NCI-H2107 (cell line): ENCODE measurements at places on chromosomes 12 and 14.

GRCh38 chr14:101472518-101472849 lies 88.8 kb upstream of the DIO3 start:
- DNase-seq: no peak

DNA sequence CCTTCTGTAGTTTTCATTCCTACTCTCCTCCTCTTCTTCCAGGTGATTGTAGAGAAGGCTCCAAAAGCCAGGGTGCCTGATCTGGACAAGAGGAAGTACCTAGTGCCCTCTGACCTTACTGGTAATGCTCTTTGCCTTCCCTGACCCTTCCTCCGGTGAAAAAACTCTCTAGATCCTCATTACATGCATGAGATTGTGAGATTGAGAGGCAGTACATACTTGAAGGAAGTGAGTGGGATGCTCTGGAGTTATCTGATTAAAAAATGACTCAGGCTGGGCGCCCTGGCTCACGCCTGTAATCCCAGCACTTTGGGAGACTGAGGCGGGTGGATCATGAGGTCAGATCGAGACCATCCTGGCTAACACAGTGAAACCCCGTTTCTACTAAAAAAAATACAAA lies 5.3 kb downstream of the GABARAPL1 start:
- DNase-seq: no peak

DNA sequence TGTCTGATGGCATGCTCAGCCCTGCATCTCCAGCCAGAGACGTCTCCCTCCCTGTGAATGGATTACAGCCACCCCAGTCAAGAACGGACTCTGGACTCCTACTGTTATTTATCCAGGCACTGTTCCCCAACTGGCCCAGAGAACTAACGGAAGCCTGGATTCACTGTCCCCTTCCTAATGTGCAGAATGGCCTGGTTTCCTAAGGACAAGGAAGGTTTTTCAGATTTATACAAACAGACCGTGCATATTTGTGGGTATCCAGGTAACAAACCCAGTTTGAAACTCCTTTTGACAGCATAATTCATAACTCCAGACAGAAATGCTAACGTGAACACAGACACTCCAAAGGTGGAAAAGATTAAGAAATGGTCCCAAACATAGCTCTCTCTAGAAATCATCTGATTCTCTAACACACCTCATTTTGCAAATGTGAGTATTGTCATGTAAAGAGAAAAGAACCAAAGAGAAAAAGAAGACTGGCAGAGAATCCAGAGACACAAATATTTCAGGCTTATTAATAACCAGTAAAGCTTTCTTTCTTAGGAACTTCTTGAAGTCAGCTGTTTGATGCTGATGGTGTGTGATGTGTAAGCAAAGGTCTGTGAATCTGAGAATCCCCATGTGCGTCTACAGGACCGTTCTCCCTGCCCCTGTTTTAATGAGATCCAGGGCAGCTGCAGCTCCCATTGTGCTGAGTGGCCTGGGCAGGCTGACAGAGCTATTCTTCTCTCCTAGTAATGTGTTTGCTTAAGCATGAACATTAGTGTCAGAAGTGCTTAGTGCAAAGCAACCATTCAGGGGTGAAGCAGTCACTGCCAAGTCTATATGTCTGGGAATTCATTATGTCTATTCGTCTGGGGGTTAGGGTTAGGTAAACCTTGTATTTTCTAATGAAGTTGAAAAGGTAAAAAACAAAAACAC lies 86.8 kb upstream of the HIF1A start:
- peak; percentile 84 for DNase-seq

- no peak for DNase-seq
These were observed 101.2 kb downstream of the NINJ2 start for GRCh38 chr12:561908-562593.

- DNase-seq: no peak
These were observed 827.6 kb downstream of the C12orf50 start for GRCh38 chr12:87201598-87201997.

GRCh38 chr12:76560086-76560491 lies 518 bp upstream of the OSBPL8 start:
- DNase-seq: no peak

DNA sequence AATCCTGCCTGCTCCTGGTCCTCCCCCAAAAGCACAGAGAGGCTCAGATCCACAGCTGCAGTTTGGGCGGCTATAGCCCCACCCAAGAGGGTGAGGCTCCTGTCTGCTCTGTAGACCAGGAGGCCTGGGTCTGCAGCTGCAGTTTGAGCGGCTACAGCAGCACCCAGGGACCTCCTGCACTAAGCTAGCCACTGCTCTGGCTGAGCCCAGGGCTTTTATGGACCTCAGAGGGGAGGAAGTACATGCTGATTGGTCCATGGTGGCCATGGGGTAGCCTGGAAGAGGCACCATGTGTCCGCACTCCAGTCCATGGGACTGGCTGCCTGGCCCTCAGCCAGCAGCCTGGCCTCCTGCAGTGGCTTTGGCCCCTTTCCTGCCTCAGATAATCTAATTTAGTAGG lies 49.6 kb upstream of the GSC start:
- no peak for DNase-seq

DNA sequence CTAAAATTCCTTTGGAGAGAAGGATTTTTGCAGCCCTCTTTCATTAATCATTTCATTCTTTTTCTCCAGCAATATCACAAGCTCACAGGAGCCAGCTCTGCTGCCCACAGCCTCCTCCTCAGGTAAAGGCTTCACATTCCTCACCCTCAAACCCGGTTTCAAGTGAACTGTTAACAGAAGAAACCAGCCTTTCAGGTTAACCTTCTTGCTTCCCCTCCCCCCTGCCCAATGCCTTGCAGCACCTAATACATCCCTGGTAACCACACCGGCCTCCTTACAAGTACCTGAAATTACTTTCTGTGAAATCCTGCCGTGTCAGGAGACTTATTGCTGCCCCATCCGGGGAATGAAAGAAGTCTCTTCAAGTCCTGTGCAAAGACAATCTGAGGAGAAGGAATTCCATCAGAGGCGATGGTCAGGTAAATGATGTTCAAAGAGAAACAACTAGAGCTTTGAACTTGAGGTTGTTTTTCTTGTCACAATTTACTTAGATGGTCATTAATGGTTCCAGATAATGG lies 111.2 kb downstream of the MYRFL start:
- no peak for DNase-seq

- no peak for DNase-seq
These were observed 30.3 kb downstream of the YEATS4 start for GRCh38 chr12:69389831-69390230.

GRCh38 chr14:33707716-33708115 lies 243.2 kb downstream of the EGLN3 start:
- no peak for DNase-seq

DNA sequence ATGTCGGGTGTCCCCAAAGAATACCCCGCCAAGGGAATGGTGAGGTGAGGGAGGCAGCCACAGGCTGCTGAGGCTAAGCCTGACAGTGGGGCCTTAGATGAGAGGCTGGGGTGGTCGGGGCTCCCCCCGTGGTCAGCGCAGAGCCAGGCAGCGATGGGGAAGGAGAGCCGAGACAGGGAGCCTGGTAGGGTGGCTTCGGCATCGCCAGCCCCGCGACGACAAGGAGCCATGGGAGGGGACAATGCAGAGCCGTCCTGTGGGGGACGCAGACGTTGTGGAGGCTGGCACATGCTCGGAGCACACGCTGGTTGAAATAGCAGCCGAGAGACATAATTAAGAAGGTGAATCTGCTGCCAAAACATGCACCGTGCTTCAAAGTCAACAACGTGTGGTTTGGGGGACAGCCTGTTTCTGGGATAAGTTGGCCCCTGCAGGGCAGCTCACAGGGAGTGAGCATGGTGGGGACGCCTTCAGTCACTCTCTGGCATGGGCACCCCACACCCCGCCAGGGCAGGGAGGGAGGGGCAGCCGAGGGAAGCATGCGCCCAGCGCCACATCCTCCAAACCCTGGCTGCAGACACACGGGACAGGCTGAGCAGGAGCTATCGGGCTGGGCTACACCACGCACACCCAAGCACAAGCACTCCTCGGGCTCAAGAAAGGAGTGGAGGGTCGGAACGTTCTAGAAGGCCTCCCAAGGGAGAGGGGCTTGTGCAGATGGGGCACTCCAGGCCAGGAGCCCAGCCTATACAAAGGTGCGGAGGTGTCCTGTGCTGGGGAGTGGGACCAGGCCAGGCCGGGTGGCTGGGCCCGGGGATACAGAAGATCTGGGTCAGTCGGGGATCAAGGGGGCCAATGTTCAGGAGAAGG lies 66.6 kb upstream of the C14orf180 start:
- no peak for DNase-seq
